Aorta (tissue), 5 donors: ENCODE measurements at places on chromosomes 5 and 9.

GRCh38 chr9:136484153-136485048 lies 1.6 kb upstream of the SEC16A start:
- no peak for DNase-seq

- DNase-seq = no peak
Observed at GRCh38 chr5:14306329-14306815, 163.2 kb downstream of the TRIO start.

DNA sequence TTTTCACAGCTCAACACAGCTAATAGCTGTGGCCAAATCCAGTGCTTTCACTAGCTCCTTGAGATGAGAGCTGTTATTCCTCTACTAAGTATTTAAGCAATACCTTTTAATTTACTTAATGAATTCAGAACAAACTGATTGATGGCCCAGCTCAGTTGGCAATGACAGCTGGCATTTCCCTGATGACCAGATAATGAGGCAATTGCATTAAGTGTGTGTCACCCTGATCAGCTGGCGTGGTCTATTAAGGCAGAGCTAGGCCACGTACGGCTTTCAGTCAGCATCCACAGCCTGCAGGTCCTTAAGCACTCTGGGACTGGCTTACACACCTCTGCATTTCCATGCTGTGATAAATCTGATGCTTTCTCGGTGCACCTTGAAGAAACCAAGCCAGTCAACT lies 34.4 kb downstream of the TTLL11 start:
- no peak for DNase-seq

DNA sequence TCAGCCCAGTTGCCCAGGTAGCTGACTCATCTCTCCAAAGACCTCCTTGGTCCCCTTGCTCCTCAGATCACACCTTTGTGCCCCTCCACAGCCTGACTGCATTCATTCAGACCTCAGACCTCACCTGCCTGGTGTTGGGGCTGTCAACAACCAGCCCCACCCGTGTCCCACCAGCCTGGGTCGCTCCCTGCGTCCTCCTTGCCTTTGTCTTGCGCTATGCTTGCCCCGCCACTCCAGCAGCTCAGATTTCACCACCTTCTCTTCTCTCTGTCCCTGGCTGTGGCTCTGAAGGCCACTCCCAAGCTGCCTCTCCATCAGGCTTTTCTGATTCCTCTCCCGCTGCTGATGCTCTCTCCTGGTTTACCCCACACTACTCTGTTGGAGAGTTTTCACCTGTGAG lies 103.5 kb downstream of the MVB12B start:
- DNase-seq = no peak

DNA sequence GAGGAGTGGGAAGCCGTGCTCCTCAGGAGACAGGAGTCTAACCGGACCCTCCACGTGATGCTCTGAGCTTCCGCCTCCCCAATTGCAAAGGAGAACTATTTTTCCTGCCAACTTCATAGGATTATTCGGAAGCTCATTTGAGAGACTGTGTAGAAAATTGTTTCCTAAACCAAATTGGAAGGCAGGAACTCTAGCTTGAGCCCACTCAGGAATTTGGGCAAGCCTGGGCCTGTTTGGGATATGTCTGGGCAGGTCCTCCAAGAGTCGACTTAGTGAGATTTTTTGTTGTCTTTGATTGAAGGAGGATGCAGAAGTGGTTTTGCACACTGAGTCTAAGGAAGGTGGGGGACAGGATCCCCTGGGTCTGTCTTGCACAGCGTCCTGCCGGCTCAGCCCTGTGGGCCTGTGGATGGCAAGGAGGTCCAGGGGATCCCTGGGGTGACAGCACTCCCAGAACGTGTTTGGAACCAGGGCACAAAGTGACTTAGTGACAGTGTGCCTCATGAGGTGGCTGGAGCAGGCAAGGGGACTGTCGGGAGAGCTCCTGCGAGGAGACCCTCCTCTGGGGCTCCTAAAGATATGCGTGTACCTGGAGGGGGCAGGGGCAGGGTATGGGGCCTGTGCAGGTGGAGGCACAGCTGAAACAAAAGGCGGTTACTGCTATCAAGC lies 283.3 kb downstream of the NSG2 start:
- no peak for DNase-seq

- DNase-seq = no peak
Observed at GRCh38 chr9:2809692-2810419, 34.0 kb downstream of the PUM3 start.

DNA sequence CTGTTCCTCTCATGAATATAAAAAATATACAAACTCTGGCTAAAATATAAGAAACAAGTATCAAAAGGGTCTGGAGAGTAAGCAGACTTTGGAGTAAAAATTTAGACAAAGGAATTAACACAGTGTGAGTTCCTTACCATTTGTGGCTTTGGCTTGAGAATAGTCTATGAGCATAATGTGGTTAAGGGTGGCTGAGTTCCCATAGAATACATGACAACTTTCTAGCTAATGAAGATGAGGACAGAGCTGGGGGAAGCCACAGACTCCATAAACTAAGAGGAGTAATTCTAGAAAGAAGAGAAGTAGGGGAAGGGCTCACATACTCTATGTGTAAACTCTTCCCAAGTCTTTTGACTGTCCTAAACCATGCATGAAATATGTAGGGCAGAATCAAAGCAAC lies 79.4 kb downstream of the CAAP1 start:
- DNase-seq = no peak

GRCh38 chr9:79660615-79661014 lies 88.8 kb downstream of the TLE4 start:
- no peak for DNase-seq

GRCh38 chr5:14980698-14981097 lies 109.1 kb upstream of the ANKH start:
- DNase-seq = no peak

DNA sequence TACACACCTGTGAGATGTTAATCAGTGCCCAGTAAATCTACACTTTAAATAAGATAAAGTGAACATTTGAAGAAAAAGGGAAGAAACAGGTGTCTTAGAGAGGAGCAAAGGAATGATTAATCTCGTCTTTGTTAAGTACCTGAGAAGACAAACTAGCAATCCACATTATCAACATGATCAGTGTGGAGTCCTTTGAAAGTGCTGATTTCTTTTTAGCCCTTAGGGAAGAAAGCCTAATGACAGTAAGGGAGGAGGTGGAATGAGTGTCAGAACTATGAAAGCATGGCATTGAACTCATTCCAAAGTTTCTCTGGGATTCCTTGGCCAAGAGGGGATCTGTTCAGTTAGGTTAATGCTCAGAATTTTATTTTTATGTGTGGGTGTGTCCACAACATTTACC lies 1109.0 kb upstream of the ACO1 start:
- no peak for DNase-seq

DNA sequence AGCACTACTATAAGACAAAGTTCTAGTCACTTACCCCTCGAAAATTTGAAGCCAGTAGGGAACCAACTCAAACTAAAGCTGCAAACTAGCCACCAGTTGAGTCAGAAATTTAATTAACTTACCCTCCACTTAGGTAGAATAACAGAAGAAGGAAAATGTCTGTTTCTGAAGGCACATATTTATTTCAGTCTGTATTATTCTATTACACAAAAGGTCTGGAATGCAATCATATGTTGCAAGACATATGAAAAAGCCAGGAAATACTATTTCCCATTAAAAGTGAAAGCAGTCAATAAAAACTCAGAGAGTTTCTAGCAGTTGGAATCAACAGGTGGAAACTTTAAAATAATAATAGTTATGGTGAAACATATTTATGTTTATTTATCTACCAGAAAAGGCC lies 79.2 kb upstream of the SLCO4C1 start:
- DNase-seq = no peak
